CD4-positive, alpha-beta T cell treated with Interleukin-21 for 1 hour (primary cell): ENCODE measurements at places on chromosomes 6 and 20.

GRCh38 chr20:63188641-63189321 is 27.1 kb downstream of the YTHDF1 start:
- no peak for DNase-seq

- DNase-seq = no peak
Observed at GRCh38 chr20:33061658-33062028, 7.9 kb downstream of the BPIFB3 start.

DNA sequence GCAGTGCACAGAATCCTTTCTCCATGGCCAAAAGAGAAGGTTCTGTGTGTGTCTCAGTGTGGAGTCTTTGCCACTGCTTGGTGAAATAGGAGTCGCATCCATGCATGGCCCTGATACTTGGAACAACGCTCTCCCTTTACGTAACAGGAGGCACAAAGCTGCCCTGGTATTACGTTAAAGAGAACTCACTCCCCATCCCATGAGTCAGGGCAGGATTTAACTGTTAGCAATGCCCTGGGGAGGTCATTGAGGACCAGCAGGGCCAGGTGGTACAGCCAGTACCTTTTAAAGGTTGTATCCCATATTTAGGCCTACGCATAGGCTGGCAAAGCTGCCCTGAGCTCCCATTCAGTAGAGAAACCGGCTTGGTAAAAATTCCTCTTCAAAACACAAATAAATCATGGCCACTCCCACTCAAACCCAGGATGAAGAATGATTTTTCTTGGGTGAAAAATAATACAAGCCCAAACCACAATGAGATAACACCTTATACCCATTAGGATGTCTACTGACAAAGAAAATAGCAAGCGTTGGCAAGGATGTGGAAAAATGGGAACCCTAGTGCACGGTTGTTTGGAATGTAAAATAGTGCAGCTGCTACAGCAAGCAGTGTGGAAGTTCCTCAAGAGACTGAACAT is 37.1 kb downstream of the MYLK4 start:
- no peak for DNase-seq

DNA sequence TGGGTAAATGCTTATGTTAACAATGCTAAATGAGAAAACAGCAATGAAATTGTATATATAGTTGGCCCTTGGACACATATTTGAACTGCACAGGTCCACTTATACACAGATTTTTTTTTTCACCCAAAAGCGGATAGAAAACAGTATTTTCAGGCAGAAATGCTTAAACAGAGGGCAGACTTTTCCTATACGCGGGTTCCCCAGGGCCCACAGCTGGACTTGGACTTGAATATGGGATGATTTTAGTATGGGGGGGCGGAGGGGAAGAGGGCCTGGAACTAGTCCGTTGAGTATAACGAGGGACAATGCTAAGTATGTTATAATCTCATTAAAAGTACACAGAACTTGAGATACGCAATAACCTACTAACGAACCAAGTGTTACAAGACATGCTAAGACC is 1.1 kb upstream of the PRSS35 start:
- DNase-seq = no peak

DNA sequence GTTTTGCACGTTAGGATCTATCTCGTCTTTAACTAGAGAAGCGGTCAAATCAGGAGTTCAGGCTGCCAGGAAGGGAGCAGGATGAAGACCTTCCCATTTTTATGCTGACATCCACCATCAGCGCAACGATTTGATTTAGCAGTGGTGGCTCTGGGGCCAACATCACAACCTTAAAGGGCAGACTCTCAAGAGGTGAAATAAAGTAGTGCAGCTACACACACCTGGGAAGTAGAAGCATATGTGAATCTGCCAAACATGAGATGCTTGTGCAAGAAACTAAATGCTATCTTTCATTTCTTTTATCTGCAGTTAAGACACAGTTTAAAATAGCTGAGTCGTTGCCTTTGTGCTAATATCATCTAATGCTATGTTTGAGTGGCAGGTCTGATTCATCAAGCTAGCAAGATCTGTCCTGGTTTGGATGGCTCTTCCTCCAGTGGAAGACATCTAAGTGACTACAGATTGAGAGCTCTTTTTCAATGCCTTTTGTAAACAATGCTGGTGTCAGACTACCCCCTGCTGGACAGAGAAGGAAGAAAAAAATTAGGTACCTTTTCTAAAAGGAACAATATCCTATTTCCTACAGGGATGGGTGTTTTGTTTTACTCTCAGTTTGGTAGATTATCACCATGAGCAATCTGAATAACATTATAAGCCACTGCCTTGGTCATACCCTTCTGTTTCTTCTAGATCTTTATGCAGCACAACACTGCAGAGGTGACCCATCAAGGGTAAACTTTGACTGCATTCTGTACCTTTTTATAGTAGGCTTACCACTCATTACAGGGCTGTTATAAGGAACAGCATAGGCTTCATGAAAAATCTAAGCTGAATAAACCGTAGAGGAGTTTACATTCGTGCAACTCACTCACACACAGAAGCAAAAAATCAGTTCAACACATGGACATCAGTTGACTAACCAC is 171.6 kb upstream of the FBXL4 start:
- peak; percentile 39 for DNase-seq

GRCh38 chr6:30600451-30600961 is 16.5 kb downstream of the PPP1R10 start:
- no peak for DNase-seq

DNA sequence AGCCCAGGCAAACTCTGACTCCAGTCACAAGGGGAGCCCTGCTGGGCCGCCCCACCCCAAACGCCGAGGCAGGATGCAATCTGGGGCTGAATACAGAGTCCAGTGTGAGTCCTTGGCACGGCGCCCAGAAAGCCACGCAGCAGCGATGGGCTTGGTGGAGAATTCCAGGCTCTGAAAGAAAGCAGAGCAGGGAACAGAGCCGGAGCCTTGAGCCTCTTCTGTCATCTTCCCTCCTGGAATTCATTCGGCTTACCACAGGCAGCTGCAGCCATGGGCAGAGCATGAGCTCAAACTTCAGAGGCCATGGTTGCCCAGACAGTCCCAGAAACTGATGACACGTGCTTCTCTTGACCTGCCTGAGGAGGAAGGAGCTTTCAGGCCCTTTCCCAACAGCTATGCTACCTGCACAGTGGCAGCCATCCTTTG is 441.1 kb upstream of the JARID2 start:
- no peak for DNase-seq

- no peak for DNase-seq
Observed at GRCh38 chr20:48607544-48607865, 220.3 kb downstream of the PREX1 start.

DNA sequence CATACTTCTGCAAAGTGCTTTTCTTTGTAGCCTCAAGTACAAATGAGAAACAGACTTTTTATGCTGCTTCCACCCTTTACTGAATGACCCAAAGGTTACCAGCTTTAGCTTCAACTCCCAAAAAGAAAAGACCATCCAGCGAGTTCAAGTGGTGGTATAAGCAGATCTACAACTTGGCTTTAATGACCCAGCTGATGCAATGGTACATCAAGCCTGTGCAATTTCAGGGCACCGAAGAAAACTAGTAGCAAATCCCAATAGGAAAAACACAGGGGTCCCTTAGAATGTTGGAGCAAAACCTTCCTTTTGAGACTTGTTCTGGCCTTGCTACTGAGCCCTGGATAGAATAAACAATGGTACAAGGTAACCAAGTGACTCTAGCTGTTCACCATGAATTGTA is 33.8 kb downstream of the STX7 start:
- DNase-seq = no peak

DNA sequence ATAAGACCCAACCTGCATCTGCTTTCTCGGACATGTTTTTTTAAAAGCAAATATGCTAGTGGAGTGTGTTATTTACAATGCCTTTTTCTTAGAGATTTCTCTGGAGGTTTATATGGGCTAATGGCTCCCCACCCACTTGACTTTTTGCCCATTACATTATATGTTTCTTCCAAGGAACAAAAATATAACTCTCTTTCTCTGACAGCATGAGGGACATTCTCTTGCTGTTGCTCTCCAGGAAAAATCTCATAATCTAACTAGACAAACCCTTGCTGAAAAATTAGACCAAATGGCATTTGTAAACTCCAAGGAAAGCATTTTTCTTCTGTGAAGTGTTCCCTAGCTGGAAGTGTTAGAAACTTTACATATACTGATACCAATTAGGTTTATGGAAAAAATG is 213.7 kb downstream of the PRL start:
- no peak for DNase-seq
